ENCODE measurements at places on chromosomes 2 and 18. TPM values are rescaled to one million over a fixed set of nuclear protein-coding genes. Genes with fewer than 3 reads are reported as not detected.
A peak's percentile ranks its signal among the peaks of the same experiment; 100 is the strongest.

- peaks cover 71% of the 10 kb centered on the region for H3K4me1 ChIP-seq
- H3K4me3 ChIP-seq = no peak overlapping the region
- H3K27ac ChIP-seq = peak overlapping the region; percentile 10
- H3K36me3 ChIP-seq = no peaks in the 10 kb centered on the region
- DNase-seq = no peak
- H3K27me3 ChIP-seq = no peaks in the 10 kb centered on the region
These were observed 141.9 kb upstream of the ID2 start for GRCh38 chr2:8539743-8540551.

GRCh38 chr2:128501700-128502099 is 183.0 kb upstream of the HS6ST1 start:
- no peak overlapping the region for H3K27ac ChIP-seq
- DNase-seq = no peak
- no peaks in the 10 kb centered on the region for H3K4me1 ChIP-seq

DNA sequence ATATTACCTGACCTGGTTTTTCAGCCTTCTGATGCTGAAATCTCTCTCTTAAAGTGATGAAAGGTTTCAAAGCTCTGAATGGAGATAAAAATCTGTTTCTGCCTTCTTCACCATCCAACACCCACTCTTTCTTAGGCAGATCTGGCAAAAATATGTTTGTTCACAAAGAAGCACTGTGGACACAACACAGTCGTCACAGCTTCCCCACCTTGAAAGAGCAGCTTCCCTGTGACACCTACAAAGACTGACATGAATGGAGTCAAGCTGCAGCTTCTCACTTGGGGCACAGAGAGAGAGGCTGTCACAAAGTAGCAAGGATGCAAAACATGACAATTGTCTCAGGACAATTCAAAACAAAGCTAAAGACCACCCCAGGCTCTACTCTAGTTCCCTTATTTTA is 86.5 kb downstream of the ICOS start:
- no peaks in the 10 kb centered on the region for H3K36me3 ChIP-seq
- H3K27ac ChIP-seq = no peak overlapping the region
- peaks cover 48% of the 10 kb centered on the region for H3K4me1 ChIP-seq
- no peak overlapping the region for H3K4me3 ChIP-seq
- DNase-seq = peak; percentile 51
- no peaks in the 10 kb centered on the region for H3K27me3 ChIP-seq

DNA sequence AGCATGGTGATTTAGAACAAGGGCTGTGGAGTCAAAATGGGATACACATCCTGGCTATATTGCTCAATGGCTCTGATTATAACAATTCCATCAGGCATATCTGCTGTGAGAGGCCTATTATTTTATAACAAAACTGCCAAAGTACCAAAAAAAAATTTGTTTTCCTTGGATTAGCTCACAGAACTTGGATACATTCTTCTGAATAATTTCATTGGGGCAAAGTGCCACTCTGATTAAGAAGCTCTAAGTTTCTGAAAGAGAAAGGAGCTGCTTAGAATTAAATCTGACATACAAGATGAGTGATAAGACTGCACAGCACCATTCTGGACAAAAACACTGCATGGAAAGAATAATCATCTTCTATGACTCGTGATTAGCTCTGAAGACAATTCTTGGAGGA is 85.7 kb downstream of the SMC6 start:
- H3K4me3 ChIP-seq = no peak overlapping the region
- H3K27ac ChIP-seq = no peak overlapping the region
- H3K27me3 ChIP-seq = no peaks in the 10 kb centered on the region

DNA sequence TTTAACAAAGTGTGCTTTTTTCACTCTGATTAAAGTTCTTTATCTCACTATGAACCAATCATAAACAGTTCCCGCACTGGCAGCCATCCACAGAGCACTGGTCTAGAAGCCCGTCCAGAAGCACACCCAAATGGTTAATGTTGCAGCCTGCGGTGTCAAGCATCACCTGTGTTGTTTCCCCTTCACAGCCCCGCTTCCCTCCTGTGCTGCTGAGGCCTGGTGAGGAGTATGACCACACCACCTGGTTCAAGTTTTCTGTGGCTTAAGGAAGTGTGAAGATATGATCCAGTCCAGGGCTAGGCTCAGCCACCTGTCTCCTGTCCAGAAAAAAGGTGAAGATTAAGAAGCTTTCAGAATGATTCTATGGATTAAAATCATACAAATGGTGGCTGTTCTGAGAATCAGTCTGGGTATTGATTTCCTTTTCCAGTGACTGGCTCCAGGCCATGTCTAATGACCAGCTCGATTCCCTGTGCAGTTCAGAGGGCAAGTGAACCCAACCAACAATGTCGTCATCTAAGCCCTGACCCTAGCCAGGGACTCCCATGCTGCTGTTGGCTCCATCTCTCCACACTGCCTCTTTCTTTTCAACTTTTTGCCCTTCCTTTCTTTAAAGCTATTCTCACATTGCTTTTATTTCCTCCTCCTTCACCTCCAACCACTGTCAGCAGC is 17.7 kb downstream of the SRSF7 start:
- H3K27me3 ChIP-seq = no peaks in the 10 kb centered on the region
- peaks cover 39% of the 10 kb centered on the region for H3K36me3 ChIP-seq
- no peak overlapping the region for H3K4me3 ChIP-seq

GRCh38 chr2:138094031-138094430 is 129.8 kb downstream of the HNMT start:
- no peak for DNase-seq
- H3K4me1 ChIP-seq = no peaks in the 10 kb centered on the region
- no peak overlapping the region for H3K4me3 ChIP-seq
- no peak overlapping the region for H3K27ac ChIP-seq
- no peaks in the 10 kb centered on the region for H3K36me3 ChIP-seq
- no peaks in the 10 kb centered on the region for H3K27me3 ChIP-seq

- DNase-seq = no peak
- H3K36me3 ChIP-seq = no peaks in the 10 kb centered on the region
- H3K27me3 ChIP-seq = no peaks in the 10 kb centered on the region
- no peaks in the 10 kb centered on the region for H3K4me1 ChIP-seq
These were observed 34.0 kb upstream of the CTIF start for GRCh38 chr18:48504819-48505218.

DNA sequence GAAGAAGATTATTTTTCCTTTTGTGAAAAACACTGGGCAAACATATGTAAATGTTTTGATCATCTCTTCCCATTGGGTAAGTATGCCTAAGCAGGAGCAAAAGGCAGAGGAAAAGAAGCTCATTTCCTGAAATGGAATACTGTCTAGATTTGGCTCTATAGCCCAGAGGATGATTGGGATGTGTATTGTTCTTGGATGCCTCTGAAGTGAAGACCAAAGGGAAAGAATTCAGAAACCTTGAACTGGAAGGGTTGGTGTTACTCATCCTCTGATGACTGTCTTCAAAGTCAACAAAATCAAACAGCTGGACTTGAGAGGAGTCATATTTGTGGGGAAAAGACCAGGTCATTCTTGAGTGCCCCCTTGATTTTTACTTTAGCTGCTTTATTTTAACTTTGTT is 112.6 kb upstream of the NT5C1B start:
- H3K4me1 ChIP-seq = no peaks in the 10 kb centered on the region
- H3K4me3 ChIP-seq = no peak overlapping the region
- no peak for DNase-seq
- no peaks in the 10 kb centered on the region for H3K27me3 ChIP-seq
- H3K36me3 ChIP-seq = no peaks in the 10 kb centered on the region

- no peaks in the 10 kb centered on the region for H3K36me3 ChIP-seq
- no peak overlapping the region for H3K27ac ChIP-seq
- H3K4me3 ChIP-seq = no peak overlapping the region
- no peak for DNase-seq
- H3K27me3 ChIP-seq = no peaks in the 10 kb centered on the region
- H3K4me1 ChIP-seq = no peaks in the 10 kb centered on the region
These were observed 195.7 kb downstream of the DOK6 start for GRCh38 chr18:69596345-69596744.

GRCh38 chr2:98743835-98744234 is 12.9 kb upstream of the MGAT4A start:
- H3K4me3 ChIP-seq = no peak overlapping the region
- H3K27me3 ChIP-seq = no peaks in the 10 kb centered on the region
- H3K4me1 ChIP-seq = peaks cover 45% of the 10 kb centered on the region
- H3K27ac ChIP-seq = no peak overlapping the region
- DNase-seq = no peak

- no peaks in the 10 kb centered on the region for H3K27me3 ChIP-seq
- no peaks in the 10 kb centered on the region for H3K4me1 ChIP-seq
- peak; percentile 57 for DNase-seq
- no peak overlapping the region for H3K27ac ChIP-seq
These were observed 19.6 kb downstream of the TUBB6 start for GRCh38 chr18:12327510-12328178.

GRCh38 chr2:99715956-99716355 is 226.1 kb upstream of the REV1 start:
- H3K27me3 ChIP-seq = no peaks in the 10 kb centered on the region
- DNase-seq = no peak
- H3K36me3 ChIP-seq = no peaks in the 10 kb centered on the region
- H3K4me1 ChIP-seq = no peaks in the 10 kb centered on the region
- no peak overlapping the region for H3K27ac ChIP-seq

DNA sequence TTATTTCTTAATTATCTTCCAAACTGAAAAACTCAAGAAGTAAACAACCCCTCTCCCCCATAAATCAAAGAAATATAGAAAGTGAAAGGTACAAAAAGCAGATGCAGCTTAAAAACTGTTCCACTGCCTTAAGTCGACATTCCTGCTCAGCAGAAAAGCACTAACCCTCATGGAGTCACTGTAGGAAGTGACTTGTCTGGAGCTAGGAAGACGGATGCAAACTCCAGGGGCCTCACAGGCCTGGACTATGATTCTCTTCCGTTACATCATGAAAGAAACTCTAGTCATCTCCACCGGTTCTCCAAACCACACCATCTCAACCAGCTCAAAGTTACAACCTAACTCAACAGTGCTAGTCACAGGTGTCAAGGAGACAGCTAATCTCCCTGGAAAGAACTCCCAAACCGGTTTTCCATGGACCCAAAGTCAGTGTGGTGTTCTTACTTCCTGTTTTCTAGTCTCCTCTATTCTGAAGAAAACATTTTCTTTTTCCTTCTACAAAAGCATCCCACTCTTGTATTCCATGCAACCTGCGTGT is 128.4 kb downstream of the PIEZO2 start:
- H3K36me3 ChIP-seq = no peaks in the 10 kb centered on the region
- H3K27me3 ChIP-seq = no peaks in the 10 kb centered on the region
- no peak overlapping the region for H3K4me3 ChIP-seq

- peaks cover 18% of the 10 kb centered on the region for H3K4me1 ChIP-seq
- peak; percentile 24 for DNase-seq
- no peak overlapping the region for H3K27ac ChIP-seq
- H3K36me3 ChIP-seq = no peaks in the 10 kb centered on the region
These were observed 7.3 kb downstream of the IL36G start for GRCh38 chr2:112985090-112985489.

GRCh38 chr2:9018534-9018933 is 15.1 kb upstream of the MBOAT2 start:
- H3K27me3 ChIP-seq = no peaks in the 10 kb centered on the region
- no peaks in the 10 kb centered on the region for H3K4me1 ChIP-seq

DNA sequence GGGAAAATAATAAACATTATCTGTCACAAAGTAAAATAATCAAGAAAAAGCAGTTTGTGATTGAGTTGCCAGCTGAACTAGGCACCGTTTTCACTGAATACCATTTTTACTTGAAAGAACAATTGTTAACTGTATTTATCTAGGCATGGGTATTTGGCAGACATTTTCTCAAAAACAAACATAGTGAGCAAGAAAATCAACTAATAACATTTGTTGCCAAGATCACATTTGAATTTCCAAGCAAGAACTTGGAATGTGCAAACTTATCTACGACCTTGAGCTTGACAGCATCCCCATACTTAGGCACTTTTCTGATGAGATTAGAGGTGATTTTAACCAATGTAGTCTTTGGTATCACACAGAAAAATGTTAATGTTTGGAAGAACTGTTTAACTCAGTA is 16.7 kb downstream of the SS18 start:
- H3K4me3 ChIP-seq = no peak overlapping the region
- no peaks in the 10 kb centered on the region for H3K27me3 ChIP-seq
- no peak for DNase-seq
- no peak overlapping the region for H3K27ac ChIP-seq
- peaks cover 23% of the 10 kb centered on the region for H3K36me3 ChIP-seq

GRCh38 chr2:238090887-238091286 is 9.3 kb upstream of the ESPNL start:
- H3K36me3 ChIP-seq = no peaks in the 10 kb centered on the region
- H3K4me1 ChIP-seq = no peaks in the 10 kb centered on the region
- no peak overlapping the region for H3K27ac ChIP-seq
- H3K4me3 ChIP-seq = no peak overlapping the region

DNA sequence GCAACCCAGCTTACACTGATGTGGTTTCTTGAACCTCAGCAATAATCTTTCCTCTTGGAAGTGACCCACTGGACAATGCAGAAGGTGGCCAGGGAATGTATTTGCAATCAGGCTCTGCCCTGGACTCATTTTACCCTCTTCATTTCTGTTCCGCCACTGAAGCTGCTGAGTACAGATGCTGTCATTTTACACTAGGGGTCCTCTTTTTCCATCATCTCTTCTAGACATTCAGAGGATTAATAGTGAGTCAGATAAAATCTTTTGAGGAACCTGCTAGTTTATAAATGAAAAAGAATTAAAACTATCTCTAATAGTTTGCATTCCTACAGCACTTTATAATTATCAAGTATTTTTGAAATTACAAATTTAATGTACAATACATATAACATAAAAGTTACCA is 87.9 kb upstream of the PNPT1 start:
- no peaks in the 10 kb centered on the region for H3K36me3 ChIP-seq
- no peak for DNase-seq
- no peaks in the 10 kb centered on the region for H3K4me1 ChIP-seq

GRCh38 chr18:10265560-10266333 is 188.7 kb upstream of the APCDD1 start:
- no peak for DNase-seq
- H3K27ac ChIP-seq = no peak overlapping the region
- no peaks in the 10 kb centered on the region for H3K4me1 ChIP-seq
- no peaks in the 10 kb centered on the region for H3K27me3 ChIP-seq

- no peaks in the 10 kb centered on the region for H3K27me3 ChIP-seq
- H3K4me3 ChIP-seq = peak overlapping the region; percentile 16
- peak overlapping the region; percentile 94 for H3K27ac ChIP-seq
- peaks cover 100% of the 10 kb centered on the region for H3K4me1 ChIP-seq
- H3K36me3 ChIP-seq = no peaks in the 10 kb centered on the region
These were observed 123.8 kb downstream of the SPTBN1 start for GRCh38 chr2:54579682-54580620.

- peaks cover 73% of the 10 kb centered on the region for H3K4me1 ChIP-seq
- no peaks in the 10 kb centered on the region for H3K27me3 ChIP-seq
- peak overlapping the region; percentile 50 for H3K4me3 ChIP-seq
- no peaks in the 10 kb centered on the region for H3K36me3 ChIP-seq
These were observed 193.7 kb upstream of the ID2 start for GRCh38 chr2:8488001-8488738.

- H3K4me1 ChIP-seq = no peaks in the 10 kb centered on the region
- H3K4me3 ChIP-seq = no peak overlapping the region
- DNase-seq = no peak
- no peaks in the 10 kb centered on the region for H3K36me3 ChIP-seq
- H3K27me3 ChIP-seq = no peaks in the 10 kb centered on the region
- H3K27ac ChIP-seq = no peak overlapping the region
These were observed 197.4 kb downstream of the SH3BP4 start for GRCh38 chr2:235149240-235149659.

The CCDC121 gene
- 1.3 TPM for total RNA-seq

The DLX1 gene
- not detected for total RNA-seq

The TRAPPC12 gene
- 137 TPM for total RNA-seq

The ANKRD44 gene
- 248 TPM for total RNA-seq

The GALR1 gene
- not detected for total RNA-seq

The GDF7 gene
- 0.26 TPM for total RNA-seq

The CABYR gene
- 2.2 TPM for total RNA-seq

The CABLES1 gene
- total RNA-seq = 0.15 TPM

The POTEC gene
- total RNA-seq = not detected

The LRPPRC gene
- total RNA-seq = 65.3 TPM

Data from CD4-positive, alpha-beta memory T cell (primary cell).